ENCODE measurements at places on chromosomes 7 and 10.

- DNase-seq: no peak
These were observed 109.1 kb downstream of the CDH23 start for GRCh38 chr10:71505862-71506261.

DNA sequence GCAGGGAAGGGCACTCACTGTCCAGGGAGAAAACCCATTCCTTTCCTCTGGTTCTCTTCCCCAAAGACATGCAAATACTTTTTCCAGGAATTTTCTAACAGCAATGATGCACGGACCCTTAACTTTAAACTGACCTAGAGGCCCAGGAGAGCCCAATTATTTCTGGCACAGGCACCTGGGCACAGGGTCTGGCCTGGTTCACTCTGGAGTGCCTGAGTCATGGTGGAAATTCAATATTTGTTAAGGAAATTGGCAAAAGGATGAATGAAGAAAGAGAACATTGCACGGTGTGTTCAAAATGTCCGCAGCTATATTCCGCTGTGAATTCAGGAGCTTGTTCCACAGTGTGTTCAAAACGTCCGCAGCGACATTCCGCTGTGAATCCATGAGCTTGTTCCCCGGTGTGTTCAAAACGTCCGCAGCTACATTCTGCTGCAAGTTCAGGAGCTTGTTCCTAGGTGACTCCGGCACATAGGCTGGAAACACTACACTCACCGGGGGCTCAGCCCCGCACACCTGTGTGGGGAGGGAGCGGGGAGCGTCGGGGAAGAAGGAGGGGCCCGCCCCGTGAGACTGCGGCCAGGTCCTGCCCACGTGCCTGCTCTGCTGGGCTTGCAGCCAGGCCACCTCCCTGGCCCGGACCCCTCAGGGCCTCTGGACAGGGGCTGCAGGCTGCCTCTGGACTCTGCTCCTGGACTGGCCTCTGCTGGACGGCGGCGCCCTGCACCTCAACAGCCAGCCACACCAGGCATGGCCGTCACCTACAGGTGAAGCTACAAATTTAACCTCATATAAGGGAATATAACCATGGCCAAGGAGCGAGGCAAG is 72.0 kb upstream of the FAM20C start:
- no peak for DNase-seq

GRCh38 chr10:17244700-17245365 is 16.8 kb downstream of the VIM start:
- DNase-seq: no peak

- DNase-seq: no peak
These were observed 3.1 kb downstream of the CPA1 start for GRCh38 chr7:130383187-130383980.

- peak; percentile 2 for DNase-seq
These were observed 64.4 kb upstream of the AHR start for GRCh38 chr7:17234030-17234397.

DNA sequence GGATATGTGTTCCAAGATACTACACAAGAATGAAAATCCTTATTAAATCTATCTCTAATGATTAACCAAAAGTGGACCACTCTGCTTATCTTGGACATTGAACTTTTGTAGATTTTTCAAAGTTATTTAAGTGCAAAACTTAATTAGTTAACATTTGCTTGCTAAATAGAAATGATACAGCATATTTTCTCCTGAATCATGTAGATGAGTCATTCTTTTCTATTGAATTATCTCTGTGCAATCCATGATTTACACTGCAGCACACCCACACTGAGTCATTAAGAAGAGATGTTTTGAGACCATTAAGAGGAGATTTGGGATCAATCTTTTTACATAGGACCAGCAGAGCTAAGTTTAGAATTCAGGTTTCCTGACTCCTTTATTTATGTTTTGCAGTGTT is 6.6 kb upstream of the ABCC2 start:
- no peak for DNase-seq

DNA sequence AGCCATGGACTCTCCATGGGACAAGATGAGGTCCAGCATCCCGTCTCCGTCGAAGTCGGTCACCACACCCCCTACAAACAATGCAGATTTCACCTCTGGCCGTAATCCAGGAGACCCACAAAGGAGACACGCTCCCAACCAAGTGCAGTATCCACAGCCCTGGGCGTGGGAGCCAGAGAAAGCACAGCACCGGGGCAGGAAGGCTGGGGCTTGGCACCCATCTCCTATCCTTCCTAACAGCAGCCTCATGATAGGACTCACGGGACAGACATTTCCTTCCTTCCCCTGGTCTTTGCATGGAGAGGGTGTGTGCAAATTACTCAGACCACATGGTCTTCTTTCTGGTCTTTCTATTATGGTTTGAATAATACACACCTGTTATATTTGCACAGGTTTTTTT is 46.3 kb downstream of the GOLGA7B start:
- no peak for DNase-seq

DNA sequence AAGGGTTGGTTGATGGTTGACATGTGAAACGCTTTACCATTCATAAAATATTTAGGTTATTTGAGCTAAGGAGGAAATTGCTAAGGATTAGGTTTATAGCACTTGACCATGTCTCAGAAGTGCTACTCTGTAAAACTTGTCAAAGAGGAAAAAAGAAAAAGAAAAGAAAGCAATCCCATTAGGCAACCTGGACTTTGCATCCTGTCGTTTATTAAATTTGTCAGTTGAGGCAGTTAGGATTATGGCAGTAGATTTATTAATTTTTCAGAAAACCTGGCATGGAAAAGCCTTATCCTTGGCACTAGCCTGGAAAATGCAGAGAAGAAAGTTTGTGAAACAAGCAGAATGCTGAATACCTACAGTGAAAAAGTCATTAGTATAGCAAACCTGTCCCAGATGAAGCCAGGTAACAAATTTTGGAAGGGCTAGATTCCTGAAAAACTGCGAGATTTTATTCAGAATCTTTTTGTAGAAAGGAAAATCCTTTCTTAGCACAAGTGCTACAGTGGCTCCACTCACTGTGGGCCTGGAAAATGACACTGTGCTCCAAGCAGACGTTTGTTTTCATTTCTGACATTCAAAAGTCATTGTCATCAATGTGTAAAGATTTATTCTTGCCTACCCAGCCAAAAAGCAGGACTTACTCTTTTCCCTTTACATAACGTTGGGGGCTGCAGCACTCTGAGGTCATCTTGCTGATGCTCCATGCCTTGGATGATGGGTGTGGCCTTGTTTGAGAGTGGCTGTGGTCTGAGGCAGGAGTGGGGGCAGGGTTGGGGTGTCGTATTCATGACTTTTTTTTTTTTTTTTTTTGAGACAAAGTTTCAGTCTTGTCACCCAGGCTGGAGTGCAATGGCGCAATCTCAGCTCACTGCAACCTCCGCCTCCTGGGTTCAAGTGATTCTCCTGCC is 664.9 kb downstream of the SUGCT start:
- DNase-seq: no peak

- no peak for DNase-seq
These were observed 37.7 kb upstream of the HDAC9 start for GRCh38 chr7:18457832-18458231.

GRCh38 chr10:68139448-68140272 is 30.4 kb downstream of the MYPN start:
- no peak for DNase-seq

- DNase-seq: no peak
These were observed 364.2 kb downstream of the SFMBT2 start for GRCh38 chr10:7046615-7047014.

DNA sequence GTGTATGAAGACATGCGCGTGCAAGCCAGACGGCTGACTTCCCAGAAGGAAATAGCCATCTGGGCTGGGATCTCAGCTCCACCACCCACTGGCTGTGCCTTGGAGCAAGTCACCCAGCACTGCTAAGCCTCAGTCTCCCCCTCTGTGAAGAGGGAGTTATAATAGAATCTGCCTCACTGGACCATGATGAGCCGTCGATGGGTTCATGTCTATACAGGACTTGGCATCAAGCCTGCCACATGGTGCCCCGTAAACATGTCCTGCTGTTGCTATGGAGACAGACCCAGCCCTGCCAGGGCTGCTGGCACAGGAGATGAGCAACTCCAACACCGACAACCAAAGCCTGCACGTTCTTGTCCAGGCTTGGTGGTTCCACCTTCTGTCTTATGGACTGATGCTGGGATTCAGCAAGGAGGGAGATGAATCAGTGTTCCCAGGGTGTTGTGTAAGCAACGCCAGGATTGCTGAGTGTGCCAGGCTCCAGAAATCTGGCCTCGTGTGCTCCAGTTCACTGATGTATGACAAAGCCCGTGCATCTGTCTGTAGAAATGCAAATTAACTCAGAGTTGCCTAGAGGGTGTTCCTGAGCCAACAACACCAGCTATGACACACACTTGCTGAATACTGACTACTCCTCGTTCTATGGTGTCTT is 5.6 kb downstream of the GPR15LG start:
- DNase-seq: peak; percentile 60

GRCh38 chr10:69801094-69801433 is 642 bp upstream of the COL13A1 start:
- peak; percentile 75 for DNase-seq

DNA sequence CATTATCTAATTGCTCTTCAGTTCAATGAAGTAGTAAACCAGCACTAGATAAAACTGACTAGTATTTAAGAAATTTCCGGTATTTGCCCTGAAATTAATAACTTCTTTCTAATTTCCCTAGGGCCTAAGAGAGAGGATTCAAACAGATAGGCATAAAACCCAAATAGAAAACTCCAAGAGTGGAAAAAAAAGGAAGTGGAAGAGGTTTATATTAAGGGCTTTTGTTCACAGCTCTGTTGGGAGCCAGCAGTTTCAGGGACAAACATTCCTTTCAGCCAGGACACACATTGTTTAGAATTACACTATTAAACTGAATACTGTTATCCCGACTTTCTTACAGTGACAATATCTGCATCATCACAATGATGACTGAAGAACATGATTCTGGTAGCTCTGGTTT is 3.6 kb downstream of the ODAD2 start:
- DNase-seq: no peak

GRCh38 chr10:49080071-49080470 is 35.3 kb downstream of the VSTM4 start:
- no peak for DNase-seq

GRCh38 chr10:71847418-71847817 is 3.6 kb downstream of the PSAP start:
- no peak for DNase-seq

DNA sequence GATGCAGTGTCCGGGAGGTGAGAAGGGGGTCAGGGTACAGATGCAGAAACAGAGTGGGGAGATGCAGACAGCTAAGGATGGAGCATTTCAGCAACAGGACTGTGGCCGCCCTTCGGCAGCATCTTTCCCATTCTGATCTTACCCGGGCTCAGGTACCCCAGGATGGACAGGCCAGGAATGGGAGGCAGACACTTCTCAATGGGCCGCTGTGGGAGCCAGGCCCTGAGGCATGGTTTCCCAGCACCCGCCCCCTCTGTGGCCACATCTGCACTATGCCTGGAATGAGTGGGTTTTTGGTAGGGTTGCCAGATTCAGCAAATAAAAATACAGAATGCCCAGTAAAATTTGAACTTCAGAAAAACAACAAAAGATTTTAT is 105.2 kb upstream of the CTBP2 start:
- DNase-seq: no peak

- no peak for DNase-seq
These were observed 165.4 kb upstream of the MTPN start for GRCh38 chr7:136142583-136142982.

Data from GM20000 (cell line).